ENCODE measurements at places on chromosomes 1 and 21.

DNA sequence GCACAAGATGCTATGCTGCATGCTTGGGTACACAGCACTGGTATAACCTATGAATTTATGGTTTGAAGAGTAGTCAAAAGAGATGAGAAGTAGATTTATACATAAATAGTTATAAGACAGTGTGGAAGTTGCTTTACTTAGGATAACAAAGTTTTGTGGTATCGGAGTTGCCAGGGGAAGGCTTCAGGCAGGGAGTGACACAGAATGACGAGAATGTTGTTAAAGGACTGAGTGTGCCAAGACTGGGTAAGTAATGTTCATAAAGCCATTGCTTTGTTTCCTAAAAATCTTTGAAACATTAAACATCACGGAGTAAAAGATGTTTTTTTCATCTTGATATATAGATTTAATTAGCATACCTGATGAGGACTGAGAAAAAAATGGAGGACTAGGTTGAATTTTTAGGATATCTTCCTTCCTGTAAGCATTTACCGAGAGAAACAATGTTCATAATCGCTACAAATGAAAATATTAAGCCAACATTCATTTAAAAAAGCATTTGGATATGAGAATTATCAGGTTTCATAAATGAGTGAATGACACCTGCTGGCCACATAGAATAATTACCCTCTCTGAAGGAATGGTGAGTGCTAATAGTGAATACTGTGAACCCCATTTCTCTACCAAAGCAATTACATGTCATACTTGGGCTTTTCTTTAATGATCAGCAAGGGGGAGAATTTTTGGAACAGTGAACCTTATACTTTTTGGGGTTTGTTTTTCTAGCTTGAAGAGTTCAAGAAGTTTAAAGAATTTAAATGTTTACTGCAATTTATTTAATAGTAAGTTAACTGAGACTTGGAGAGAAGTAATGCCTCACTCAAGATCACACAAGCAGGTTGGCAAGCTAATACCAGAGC, 28.4 kb downstream of the EXTL2 start:
- no peak for DNase-seq

DNA sequence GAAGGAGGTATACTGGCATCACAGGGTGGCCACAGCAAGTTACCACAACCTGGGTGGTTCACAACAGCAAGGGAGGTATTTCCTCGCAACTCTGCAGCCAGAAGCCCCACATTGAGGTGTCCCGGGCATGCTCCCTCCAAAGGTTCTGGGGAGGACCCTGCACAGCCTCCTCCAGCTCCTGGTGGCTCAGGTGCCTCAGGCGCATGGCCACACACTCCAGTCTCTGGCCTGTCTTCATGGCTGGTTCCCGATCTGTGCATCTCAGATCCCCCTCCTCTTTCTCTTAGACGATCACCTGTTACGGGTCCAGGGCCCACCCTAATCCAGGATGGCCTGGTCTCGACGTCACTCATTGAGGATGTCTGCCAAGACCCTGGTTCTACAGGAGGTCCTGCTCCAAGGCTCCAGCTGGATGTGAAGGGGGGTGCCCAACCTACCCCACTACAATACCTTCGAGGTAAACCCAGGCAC, 6.7 kb upstream of the ARF1 start:
- DNase-seq: no peak

DNA sequence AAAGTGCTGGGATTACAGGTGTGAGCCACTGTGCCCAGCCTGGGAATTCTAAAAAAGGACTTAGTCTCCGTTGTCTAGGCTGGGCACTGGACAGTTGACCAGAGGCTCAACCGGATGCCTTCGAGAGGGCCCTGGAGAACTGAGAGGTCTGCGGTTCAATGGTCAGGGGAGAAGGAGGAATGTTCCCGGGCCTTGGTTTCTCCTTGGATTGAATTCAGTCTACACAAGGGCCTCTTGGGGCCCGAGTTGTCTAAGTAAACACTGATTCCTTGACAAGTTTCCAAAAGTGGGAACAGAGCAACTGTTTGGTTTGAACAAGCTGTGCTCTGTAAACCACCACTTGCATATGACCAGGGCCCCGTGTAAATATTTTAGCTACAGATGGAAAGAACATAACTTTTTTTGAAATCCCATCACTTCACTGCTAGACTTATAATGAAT, 29.1 kb upstream of the CAPZB start:
- no peak for DNase-seq

- DNase-seq: no peak
Measured at GRCh38 chr1:165851034-165851658, 23.7 kb downstream of the UCK2 start.

GRCh38 chr1:15465674-15466073, 9.1 kb downstream of the CELA2A start:
- no peak for DNase-seq

DNA sequence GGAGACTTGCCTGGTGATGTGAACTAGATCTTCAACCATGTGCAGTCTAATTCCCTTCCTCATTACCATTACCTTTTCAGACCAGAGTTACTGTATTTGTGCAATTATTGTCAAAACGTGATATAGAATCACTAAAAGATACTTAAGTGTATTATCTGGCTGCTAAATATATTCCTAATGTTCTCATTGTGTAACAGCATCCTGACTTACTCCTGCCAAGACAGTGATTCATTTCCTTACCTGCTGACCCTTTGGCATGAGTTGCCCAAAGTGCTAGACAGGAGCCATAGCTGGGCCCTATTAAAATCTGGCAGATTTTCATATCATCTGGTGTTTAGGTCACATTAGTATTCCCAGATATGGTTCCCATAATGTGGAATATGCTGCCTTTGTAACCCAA, 598.3 kb upstream of the CAMK1G start:
- DNase-seq: no peak

DNA sequence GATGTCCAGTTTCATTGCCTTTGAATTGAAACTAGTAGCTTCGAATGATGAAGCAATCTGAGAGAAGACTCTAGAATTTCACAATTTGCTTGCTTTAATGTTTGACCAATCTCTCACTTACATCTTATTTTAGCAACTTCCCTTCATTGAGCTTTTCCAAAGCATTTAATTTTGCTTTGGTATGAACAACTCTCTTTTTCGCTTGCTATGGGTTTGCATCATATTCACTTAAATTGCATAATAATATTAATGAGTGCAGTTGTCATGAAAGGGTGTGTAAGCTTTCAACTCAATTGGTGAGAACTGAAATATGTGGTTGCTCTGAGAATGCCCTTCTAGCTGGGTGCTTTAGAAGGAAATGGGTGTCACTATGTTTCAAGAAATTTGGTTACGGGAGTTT, 309.2 kb downstream of the HLX start:
- no peak for DNase-seq

DNA sequence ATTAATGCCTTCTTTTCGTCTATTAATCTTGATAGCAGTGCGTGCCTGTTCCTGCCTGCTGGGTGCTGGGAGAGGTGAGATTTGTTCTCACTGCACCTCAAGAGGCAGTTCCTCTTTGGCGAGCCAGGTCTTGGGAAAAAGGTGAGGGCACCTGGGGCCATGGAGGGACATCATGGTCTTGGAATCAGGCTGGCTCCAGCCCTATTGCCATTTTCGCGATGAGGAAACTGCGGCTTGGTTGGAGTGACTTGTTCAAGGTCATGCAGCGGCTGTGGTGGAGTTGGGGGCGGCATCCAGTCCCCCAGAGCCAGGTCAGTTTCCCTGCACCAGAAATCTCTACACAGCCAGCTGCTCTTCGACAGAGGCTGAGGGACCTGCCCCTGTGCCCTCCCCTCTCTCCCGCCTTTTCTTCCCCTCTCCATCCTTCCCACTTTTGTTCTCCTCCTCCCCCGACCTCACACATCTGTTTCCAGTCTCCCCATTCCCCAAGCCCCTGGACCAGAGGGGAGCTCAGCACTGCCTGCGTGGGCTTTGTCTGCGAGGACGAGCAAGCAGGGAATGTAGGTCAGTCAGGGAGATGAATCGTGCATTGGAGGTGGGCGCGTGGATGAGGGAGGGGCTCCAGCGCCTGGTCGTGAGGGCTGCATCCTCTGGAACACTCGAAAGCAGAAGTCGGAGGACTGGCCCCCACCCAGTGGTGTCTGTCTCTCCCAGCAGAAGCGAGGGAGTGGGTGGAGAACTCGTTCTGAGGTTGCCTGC, 135.1 kb downstream of the ACTL8 start:
- no peak for DNase-seq

DNA sequence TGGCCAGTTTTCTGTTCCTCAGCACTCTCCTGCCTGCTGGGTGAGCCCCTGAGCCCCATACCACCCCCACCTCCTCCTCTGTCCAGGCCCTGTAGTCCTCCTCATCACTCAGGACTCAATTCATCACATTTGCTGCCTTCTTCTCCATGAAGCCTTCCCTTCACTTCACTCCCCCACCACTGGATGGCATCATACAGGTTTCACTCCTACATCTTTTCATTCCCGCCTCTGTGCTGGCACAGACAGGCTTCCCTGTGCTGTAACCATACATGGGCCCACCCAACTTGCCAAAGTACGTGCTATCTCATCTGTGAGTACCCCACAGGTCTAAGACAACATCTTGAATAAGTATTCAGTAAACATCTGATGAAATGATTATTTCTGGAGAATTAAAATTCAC, 56.9 kb downstream of the SLC45A1 start:
- no peak for DNase-seq

- no peak for DNase-seq
Measured at GRCh38 chr1:46300673-46301405, 2.6 kb downstream of the LRRC41 start.

- no peak for DNase-seq
Measured at GRCh38 chr1:187203257-187203656, 374.5 kb downstream of the PLA2G4A start.

GRCh38 chr21:24577301-24577700, 1030.0 kb downstream of the MRPL39 start:
- no peak for DNase-seq

DNA sequence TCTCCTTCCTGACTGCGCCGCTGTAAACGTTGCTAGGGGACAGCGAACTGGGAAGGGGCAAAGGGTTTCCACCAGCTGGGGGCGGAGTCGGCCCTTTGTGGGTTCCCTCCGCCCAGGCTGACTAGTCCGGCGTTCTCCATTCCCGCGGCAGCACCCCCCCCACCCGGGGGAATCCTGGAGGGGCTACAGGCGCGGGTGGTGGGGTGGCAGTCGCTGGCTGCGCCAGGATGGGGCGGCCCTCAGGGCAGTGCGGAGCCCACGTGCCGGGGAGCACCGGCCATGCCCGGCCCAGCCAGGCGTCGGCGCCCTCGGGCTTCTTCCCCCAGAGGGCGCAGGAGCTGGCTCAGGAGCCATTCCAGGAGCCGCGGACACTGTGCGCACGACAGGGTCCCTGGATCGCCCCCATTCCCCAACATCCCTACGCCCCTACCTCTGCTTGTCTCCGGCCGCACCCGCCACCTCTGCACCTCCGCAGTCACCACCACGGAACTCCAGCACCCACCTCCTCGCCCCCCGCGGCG, 476 bp downstream of the BATF3 start:
- DNase-seq: no peak

GRCh38 chr1:58030456-58030855, 516.1 kb downstream of the OMA1 start:
- no peak for DNase-seq

GRCh38 chr1:51237351-51238033, 1.4 kb downstream of the RNF11 start:
- DNase-seq: no peak

DNA sequence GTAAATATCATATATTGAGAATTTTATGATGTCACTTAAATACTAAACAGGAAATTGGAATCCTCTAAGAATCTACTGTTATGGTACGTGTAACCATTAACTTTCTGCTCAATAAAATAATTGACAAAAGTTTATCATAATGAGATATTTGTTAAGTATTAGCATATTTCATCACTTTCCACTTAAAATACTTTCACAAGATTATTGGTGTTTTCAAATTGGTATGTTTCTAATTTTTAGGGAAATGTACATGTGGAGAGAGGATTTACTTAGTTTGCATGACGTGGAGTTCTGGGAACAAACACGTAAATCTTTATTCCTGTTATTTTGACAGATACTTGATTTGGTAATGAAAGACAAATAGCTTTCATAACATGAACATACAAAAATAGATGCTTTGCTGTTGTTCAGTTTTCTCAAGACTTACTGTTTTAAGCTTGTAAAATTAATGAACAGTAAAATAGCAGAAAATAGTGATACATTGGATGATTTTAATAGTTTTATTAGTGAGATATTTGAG, 1.6 kb downstream of the SRSF11 start:
- no peak for DNase-seq

- DNase-seq: no peak
Measured at GRCh38 chr1:61240878-61241277, 158.5 kb downstream of the NFIA start.

GRCh38 chr1:212719633-212720032, 20.0 kb upstream of the BATF3 start:
- DNase-seq: no peak

GRCh38 chr21:42198929-42199867, 19.7 kb upstream of the ABCG1 start:
- DNase-seq: no peak

- DNase-seq: no peak
Measured at GRCh38 chr1:9031484-9032259, 5.4 kb upstream of the SLC2A7 start.

GRCh38 chr1:234656944-234657654, 47.1 kb upstream of the IRF2BP2 start:
- DNase-seq: no peak

DNA sequence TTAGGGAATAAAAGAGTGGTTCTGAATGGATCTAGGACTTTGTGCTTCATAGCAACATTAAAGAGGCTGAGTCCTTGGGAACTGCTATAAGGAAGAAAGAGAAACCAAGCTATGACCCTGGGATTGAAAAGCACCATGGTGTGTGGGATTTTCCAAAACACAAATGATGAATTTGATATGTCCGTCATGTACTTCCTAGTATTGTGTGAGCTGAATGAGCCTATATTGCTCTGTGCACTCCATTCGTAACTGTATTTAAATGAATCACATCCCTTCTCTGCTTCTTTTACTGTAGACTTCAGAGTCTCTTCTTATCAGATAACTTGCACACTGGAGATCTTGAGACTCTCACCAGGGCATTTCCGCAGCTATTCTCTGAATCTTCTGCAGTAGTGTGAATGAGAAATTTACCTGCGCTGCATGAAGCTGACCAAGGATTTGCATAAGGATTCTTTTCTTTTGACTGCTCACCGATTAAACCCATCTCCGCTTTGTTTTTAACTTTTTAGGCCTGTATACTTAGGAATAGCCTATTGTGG, 23.1 kb upstream of the OR10J4 start:
- no peak for DNase-seq

DNA sequence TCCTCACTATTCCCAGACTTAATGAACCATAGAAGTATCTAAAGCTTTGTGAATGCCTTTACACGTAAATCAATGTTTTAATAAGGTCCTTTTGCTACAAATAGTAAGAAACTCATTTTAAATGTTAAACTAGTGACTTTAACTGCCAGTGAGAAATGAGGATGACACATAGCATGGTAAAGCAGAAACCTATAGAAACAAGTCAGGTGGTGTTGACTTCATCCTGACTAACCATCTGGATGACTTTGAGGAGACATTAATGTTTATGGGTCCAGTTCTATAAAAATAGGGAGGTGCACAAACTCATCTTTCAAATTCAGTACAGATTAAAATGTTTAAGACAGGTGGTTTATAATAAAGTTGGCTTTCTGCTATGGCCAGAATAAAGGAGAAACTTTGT, 85.4 kb downstream of the COLGALT2 start:
- no peak for DNase-seq
